ENCODE measurements at places on chromosomes 4 and X.

GRCh38 chr4:1583051-1583785, 100.9 kb downstream of the FAM53A start:
- DNase-seq, result no peak

GRCh38 chr4:83074086-83074704, 39.2 kb downstream of the COPS4 start:
- peak; percentile 22 for DNase-seq

GRCh38 chr4:99629962-99630554, 27.6 kb downstream of the C4orf54 start:
- no peak for DNase-seq

- peak; percentile 93 for DNase-seq
Measured at GRCh38 chr4:2843263-2843940, at the start of gene ADD1. ADD1 (plus strand) TSS chr4:2843844; CDS start chr4:2875916, 32,072 bp downstream.

GRCh38 chr4:55854129-55854528, 681 bp downstream of the EXOC1 start:
- DNase-seq, result no peak

DNA sequence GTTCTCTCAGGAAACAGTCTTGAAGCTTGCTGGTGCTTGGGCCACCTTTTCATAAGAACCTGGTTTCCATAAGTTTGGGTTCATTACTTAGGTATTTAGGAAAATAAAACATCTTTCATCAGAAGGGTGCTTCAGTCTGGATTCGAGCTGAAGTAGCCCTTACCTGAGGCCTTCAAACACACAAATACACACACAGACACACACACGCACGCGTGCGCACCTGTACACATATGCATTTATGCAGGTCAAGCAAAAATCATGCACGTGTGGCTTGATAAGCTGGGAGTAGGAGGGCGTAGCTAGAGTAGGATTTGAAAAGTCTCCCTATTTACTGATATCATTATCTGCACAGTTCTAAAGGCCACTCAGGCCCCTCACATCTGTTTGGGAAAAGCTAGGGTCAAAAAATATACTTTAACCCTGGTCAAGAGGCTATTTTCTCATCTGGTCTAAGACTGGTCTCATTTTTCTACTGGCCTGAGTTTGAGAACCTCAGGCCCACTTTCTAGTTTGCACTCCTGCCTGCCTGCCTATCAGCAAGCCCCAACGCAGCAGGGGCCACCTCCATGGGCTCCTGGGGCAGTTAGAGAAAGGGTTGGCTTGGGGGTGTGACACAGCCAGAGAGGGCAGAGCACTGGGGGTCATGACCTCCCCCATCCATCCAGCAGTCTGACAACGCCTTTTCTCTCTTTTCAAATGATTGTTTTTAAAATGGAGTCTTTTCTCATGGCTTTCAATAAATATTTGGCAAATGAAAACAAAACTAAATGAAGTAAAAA, 64.3 kb downstream of the RASL11B start:
- no peak for DNase-seq

DNA sequence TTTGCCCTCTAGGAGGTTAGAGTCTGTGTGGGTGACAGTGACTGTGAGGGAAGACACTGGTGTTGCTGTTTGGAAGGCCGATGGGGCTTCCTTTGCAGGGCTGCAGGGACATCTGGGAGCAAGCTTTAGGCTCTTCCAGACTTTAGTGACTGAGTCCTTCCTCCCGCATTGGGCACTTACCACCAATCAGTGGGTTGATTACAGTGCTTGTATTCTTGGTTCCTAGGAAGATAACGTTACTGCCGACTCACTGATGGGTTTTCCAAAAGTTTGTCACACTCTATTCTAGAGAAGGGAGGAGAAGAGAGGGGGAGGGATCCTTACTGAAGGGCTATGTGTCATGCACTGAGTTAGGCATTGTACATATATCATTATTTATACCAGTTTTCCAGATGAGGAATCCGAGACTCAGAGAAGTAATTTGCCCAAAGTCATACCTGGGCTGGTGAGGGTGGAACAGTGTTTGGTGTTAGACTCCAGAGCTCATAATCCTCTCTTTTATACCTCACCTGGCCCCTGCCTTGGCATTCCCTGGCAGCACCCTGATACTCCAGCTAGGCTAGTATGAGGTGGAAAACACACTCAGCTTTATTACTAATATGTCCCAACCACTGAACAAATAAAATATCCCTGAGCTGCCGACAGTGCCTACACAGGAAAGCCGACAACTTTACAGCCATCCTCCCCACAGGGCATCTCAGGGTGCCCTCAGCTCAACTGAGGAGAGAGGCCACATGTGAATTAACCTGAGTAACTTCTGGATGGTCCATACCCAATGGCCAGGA, 3.8 kb downstream of the CHST7 start:
- no peak for DNase-seq

GRCh38 chrX:97050392-97050791, 166.7 kb downstream of the RPA4 start:
- DNase-seq, result no peak

GRCh38 chr4:8731364-8731763, 138.8 kb downstream of the CPZ start:
- no peak for DNase-seq

DNA sequence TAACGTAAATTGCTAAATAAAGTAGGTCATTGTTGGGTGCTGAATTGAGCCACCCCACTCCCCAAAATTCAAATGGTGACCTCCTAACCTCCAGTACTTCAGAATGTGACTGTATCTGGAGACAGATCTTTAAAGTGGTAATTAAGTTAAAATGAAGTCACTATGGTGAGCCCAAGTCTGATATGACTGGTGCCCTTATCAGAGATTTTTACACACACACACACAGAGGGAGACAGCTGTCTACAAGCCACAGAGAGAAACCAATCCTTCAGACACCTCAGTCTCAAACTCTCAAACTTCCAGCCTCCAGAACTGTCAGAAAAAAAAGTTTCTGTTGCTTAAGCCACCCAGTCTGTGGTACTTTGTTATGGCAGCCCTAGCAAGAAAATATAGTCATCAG, 879.2 kb upstream of the INTU start:
- DNase-seq, result no peak

DNA sequence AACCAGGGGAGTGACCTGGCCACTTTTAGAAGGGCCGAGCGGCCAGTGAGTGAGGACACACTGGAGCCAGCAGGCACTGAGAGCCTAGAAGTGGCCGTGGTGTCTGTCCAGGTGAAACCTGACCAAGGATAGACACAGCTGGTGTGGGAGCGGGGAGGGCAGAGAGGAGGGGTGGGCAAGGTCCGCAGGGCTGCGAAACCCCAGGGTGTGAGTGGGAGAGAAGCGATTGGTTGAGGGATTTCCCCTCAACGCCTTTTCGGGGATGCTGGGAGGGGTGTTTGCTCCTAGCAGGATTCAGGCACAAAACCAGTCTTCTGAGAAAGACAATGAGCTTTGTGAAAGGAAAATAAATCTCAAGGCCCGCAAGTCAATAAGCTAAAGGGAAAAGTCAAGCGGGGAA, 33.2 kb upstream of the ARSD start:
- no peak for DNase-seq

GRCh38 chrX:27987862-27988646, 6.8 kb upstream of the DCAF8L1 start:
- DNase-seq, result no peak

GRCh38 chr4:159487284-159487747, 384.4 kb downstream of the RAPGEF2 start:
- DNase-seq, result no peak

GRCh38 chr4:107618656-107619055, 101.4 kb downstream of the PAPSS1 start:
- DNase-seq, result no peak

- no peak for DNase-seq
Measured at GRCh38 chr4:147492761-147493160, 11.9 kb downstream of the EDNRA start.

- no peak for DNase-seq
Measured at GRCh38 chr4:17718471-17718870, 63.0 kb downstream of the FAM184B start.

GRCh38 chrX:37993176-37993575, 13.2 kb upstream of the SYTL5 start:
- no peak for DNase-seq

- DNase-seq, result no peak
Measured at GRCh38 chr4:11480683-11481082, 52.0 kb upstream of the HS3ST1 start.

DNA sequence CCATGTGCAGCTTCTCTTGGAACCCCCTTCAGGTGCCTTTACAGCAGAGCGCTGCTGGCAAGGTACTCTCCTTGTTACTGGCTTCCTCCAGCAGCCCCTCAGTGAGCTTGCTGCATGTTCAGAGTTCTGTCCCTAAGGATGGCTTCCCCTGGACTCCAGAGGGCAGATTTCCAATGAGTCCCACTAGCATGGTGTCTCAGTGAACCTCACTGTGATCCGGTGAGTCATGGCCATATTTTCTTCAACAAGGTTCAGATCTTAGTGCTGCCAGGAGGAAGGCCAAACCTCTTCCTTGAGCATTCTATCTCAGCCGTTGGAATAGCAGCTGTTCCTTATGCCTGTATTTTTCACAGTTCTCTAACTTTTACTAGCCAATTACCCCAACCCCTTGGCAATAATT, 98.8 kb downstream of the CASK start:
- DNase-seq, result no peak

GRCh38 chr4:20580907-20581306, 119.4 kb upstream of the PACRGL start:
- DNase-seq, result no peak

- DNase-seq, result no peak
Measured at GRCh38 chr4:125397226-125397625, 82.5 kb downstream of the FAT4 start.

GRCh38 chrX:114390251-114390796, 193.6 kb upstream of the HTR2C start:
- DNase-seq, result no peak

DNA sequence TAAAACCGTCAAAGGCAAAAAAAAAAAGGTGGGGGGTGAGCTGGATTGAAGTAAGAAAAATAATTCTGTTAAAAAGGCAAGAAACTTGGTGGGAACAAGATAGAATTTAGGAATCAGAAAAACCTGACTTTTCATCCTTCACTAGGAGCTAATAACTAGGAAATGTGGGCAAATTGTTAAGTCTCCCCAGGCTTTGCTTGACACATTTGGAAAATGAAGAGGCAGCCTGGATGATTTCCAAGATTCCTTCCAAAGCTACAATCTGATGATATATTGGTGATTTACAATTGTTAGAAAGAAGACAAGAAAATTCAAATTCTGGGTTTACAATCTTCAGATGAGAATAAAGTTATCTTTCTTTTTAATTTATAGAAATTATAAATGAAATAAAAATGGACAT, 1062.5 kb downstream of the ADGRL3 start:
- no peak for DNase-seq

DNA sequence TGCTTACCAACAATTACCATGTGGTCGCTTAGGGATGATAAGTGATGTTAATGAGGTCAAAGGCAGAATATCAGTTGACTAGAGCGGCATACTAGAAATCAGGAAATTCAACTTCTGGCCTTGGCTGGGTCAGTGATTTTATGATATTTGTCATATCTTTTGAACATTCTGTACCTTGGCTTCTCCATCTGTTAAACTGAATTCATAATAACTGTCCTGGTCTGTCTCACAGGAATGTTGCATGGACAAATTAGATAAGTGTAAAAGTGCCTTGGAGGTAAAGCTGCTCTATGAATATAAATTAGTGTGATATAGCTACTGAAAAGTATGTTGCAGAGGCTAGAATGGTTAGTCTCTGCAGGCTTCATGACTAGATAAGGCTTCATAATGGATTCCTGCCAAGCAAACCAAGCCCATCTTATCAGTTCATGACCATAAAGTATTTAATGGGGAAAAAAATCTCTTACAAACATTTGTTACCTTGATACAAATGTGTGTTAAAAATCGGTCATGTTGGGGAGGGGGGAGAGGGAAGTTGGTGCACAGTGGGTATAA, 104.6 kb upstream of the BMPR1B start:
- no peak for DNase-seq

DNA sequence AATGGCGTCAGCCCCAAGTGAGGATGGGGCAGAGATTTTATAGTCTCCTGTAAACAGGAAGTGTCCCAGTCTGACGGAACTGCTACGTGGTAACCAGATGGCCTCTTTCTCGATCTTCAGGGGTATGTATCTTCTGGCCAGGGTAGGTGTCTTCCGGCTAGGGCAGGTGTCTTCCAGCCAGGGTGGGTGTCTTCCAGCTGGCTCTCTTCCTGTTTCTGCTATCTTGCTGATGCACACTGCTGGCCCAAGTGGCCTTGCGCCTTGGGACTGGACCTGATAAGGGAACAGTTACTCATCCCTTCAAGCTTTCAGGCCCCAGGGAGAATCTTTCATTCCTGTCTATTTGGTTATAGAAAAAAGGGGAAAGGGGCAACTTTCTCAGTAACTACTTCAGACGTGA, 178.7 kb upstream of the MAGEE2 start:
- DNase-seq, result no peak

- no peak for DNase-seq
Measured at GRCh38 chr4:185242749-185243533, 33.5 kb downstream of the SNX25 start.

GRCh38 chr4:94284889-94285288, 57.7 kb downstream of the HPGDS start:
- no peak for DNase-seq

GRCh38 chr4:26701786-26702227, 117.9 kb downstream of the TBC1D19 start:
- no peak for DNase-seq

GRCh38 chr4:109302361-109303139, at the start of gene COL25A1:
COL25A1 (minus strand) TSS chr4:109302658.
- peak; percentile 23 for DNase-seq

DNA sequence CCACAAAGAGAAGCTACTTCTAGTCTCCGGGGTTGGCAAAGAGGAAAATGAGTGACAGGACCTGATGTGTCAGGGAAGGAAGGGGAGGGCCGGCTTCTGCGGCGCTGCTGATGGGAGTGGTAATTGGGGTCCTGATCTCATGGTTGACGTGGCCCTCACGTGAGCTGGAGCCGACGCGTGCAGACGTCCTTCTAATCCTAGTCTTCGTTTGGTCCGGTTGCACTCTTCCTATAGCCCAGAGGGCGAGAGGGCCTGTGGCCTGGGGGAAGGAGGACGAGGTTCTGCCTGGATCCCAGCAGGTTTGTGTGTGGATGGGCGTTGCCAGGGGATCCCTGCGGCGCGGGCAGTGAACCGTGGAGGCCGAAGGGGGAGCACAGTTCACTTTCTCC, at the start of gene ARMCX1:
Gene ARMCX1 (plus strand): TSS at position 186 of the 389 bp plus-strand sequence. CDS start 2,384 bp downstream, outside the sequence.
- DNase-seq, result no peak

DNA sequence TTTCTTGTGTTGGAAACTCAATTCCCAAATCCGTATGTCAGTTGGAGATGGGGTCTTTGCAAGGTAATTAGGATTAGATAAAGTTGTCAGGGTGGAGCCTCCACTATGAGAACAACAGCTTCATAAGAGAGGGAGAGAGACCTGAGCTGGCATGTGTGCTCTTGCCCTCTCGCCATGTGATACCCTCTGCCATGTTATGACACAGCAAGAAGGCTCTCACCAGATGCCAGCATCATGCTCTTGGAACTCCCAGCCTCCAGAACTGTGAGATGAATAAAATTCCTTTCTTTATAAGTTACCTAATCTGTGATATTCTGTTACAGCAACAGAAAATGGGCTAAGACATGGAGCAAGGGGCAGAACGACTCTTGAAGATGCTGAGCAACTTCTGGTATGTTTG, 201.9 kb upstream of the BOD1L1 start:
- DNase-seq, result no peak
